Urinary bladder (tissue), 4 donors: ENCODE measurements at places on chromosomes 4 and X. TPM values are rescaled to one million over a fixed set of nuclear protein-coding genes. Genes with fewer than 3 reads are reported as not detected.

DNA sequence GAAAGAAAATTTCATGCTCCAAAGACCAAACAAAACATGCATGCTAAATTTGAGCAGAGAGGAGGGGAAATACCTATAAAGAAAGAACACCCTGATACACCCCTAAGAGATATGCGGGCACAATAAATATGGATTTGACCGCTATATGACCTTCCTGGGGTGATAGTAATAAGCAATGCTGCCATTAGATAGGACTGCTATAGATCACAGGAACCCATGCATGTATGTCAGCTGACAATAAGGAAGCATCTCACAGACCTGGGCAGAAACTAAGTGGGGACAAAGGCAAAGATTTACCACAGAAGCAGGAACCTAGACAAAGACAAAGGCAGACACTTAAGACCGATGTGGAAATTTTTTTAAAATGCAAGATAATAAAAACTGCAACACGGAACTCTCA lies 21.3 kb downstream of the ZNF721 start:
- no peak for DNase-seq

DNA sequence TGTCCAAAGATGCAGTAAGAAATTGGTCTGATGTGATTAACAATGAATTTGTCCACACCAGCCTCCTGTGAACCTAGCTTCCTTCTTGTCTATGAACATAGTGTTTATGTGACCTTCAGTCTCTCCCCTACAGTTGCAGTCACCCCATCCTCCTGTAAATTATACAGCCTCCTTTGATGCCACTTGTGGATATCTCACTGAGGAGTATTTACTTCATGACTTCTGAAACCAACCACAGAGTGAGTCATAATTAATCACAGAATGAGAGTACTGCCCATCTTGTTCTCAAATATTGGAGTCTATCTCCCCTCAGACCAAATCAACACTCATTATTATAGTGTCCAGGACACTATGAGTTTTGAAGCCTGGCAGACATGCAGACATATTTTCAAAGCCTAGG lies 27.3 kb upstream of the XAGE2 start:
- no peak for DNase-seq

- DNase-seq, result no peak
These were observed 35.5 kb downstream of the TET2 start for GRCh38 chr4:105182211-105182610.

- no peak for DNase-seq
These were observed 156.4 kb upstream of the WDR1 start for GRCh38 chr4:10273030-10273429.

TREX2 gene
- 0.49 TPM for polyA plus RNA-seq
